Neural crest cell (in vitro differentiated cells): ENCODE measurements at places on chromosomes 2 and 18. TPM values are rescaled to one million over a fixed set of nuclear protein-coding genes. Genes with fewer than 3 reads are reported as not detected.

The ST6GAL2 gene
- 8.1 and 9.7 TPM in 2 replicates for total RNA-seq

The OTOF gene
- 0.07 and 0.19 TPM in 2 replicates for total RNA-seq

The CEP76 gene
- 11.2 and 15.4 TPM in 2 replicates for total RNA-seq

The SOX11 gene
- 197 and 201 TPM in 2 replicates for total RNA-seq

The SERPINB3 gene
- total RNA-seq, result not detected in 2 replicates

The PRSS56 gene
- 52.4 and 54.2 TPM in 2 replicates for total RNA-seq

The SPATA3 gene
- total RNA-seq, result not detected in 2 replicates

The MAL gene
- 0.48 and 0.65 TPM in 2 replicates for total RNA-seq

The CCDC85A gene
- total RNA-seq, result 0.16 and 0.19 TPM in 2 replicates

DNA sequence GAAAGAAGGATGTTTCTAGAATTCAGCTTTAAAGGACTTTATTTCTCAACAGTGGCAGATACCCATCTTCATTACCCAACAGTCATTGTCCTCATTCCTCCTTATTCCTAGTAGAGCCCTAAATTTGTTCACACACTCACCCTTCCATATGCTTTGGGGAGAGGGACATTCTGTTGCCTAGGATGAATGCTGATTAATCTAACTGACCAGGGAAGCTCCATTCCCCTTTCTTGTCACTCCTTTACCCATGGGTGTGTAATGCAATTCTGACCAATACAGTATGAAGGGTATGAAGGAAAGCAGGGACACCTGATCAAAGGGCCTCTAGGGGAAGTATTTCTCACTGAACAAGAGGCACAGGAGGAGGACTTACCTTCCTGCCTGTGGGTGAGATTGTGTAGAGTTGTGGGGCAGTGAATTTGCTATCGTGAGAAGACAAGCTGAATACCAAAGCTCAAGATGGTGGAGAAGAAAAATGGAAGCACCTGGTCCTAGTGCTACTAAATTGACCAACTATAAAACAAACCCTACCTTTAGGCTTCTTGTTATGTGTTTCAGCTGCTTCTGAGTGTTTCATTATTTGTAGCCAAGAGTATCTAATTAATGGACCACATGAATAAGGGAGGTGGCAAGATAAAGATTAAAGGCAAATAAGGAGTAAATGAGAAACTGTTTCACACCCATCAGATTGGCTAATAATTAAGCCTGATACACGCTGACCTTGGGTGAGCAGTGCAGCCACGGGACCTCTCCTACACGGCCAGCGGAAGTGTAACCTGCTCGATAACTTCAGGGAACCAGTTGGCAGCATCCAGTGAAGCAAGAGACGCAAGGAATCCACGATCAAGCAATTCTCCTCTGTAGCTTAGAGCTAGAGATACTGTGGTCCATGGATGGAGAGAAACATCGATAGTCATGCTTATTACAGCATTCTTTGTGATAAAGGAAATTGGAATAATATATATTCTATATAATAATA lies 202.3 kb downstream of the MYCN start:
- no peak overlapping the region for H3K27ac ChIP-seq
- peaks cover 3% of the 10 kb centered on the region for H3K36me3 ChIP-seq
- peak overlapping the region; percentile 50 for H3K4me3 ChIP-seq
- peaks cover 23% of the 10 kb centered on the region for H3K4me1 ChIP-seq

GRCh38 chr18:76553715-76554546 lies 58.9 kb upstream of the ZNF516 start:
- H3K4me3 ChIP-seq, result no peak overlapping the region
- peaks cover 2% of the 10 kb centered on the region for H3K4me1 ChIP-seq
- no peak for DNase-seq
- peaks cover 3% of the 10 kb centered on the region for H3K36me3 ChIP-seq

DNA sequence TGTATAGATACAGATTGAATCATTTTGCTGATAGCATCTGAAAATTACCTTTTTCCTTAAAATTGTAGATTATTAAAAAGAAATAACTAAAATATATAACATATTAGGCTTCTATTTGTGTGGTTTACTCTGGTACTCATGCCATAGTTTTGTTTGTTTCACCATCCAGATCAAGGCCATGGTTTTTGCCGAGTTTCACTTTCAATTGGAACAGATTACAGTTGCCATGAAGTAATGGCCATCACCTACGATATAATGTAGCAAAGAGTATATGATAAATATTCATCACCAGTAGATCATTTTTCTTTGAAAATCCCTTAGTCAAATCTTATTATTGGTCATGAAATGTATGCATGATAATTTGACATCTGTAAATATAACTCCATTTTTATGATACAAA lies 11.9 kb upstream of the DNAH7 start:
- no peak for DNase-seq
- H3K4me1 ChIP-seq, result no peaks in the 10 kb centered on the region
- H3K4me3 ChIP-seq, result no peak overlapping the region
- H3K36me3 ChIP-seq, result peaks cover 8% of the 10 kb centered on the region
- no peaks in the 10 kb centered on the region for H3K27me3 ChIP-seq

GRCh38 chr2:33444967-33445366 lies 31.5 kb upstream of the RASGRP3 start:
- DNase-seq, result no peak
- H3K4me3 ChIP-seq, result no peak overlapping the region
- no peaks in the 10 kb centered on the region for H3K4me1 ChIP-seq

DNA sequence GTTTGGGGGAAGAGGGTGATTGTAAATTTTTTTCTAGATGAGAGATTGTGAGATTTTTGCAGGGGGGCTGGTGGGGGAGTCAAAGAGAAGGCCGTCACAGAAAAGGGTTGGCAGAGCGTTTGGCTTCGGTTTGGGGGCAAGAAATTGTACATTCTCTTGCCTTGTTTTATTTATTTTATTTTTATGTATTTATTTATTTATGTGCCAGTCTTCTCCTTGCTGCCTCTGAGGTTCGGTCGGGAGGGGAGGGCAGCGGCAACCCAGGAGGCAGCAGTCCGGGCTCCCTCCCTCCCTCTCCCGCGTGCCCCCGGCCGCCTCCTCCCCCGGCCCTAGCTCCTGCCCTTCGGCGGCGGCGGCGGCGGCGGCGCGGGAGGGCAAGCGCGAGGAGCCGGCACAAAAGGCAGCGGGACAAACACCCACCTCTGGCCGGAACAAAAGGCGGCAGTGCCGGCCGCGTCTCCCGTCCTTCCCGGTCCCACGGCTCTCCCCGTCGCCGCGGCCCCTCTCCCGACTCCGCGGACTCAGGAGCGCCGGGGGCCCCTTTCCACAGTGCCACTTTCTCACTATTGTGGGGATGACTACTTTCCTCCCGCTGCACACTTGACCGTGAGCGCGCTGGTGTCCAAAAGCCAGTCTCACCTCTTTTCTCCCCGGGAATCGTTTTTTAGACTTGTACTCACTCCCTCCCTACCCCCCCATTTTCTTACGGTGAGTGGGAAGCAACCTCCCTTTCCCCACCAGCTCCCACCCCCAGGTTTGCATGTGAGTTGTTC lies 1.2 kb downstream of the BCL11A start:
- peaks cover 43% of the 10 kb centered on the region for H3K4me1 ChIP-seq
- H3K27me3 ChIP-seq, result peaks cover 97% of the 10 kb centered on the region
- no peaks in the 10 kb centered on the region for H3K36me3 ChIP-seq
- no peak overlapping the region for H3K27ac ChIP-seq
- no peak for DNase-seq

- H3K36me3 ChIP-seq, result no peaks in the 10 kb centered on the region
- H3K4me1 ChIP-seq, result peaks cover 6% of the 10 kb centered on the region
- no peak for DNase-seq
- no peak overlapping the region for H3K27ac ChIP-seq
Observed at GRCh38 chr2:238975408-238975807, 127.5 kb downstream of the TWIST2 start.

GRCh38 chr2:220015576-220015975 lies 388.1 kb downstream of the SLC4A3 start:
- H3K4me3 ChIP-seq, result no peak overlapping the region
- peaks cover 7% of the 10 kb centered on the region for H3K4me1 ChIP-seq
- no peaks in the 10 kb centered on the region for H3K27me3 ChIP-seq
- no peak for DNase-seq

DNA sequence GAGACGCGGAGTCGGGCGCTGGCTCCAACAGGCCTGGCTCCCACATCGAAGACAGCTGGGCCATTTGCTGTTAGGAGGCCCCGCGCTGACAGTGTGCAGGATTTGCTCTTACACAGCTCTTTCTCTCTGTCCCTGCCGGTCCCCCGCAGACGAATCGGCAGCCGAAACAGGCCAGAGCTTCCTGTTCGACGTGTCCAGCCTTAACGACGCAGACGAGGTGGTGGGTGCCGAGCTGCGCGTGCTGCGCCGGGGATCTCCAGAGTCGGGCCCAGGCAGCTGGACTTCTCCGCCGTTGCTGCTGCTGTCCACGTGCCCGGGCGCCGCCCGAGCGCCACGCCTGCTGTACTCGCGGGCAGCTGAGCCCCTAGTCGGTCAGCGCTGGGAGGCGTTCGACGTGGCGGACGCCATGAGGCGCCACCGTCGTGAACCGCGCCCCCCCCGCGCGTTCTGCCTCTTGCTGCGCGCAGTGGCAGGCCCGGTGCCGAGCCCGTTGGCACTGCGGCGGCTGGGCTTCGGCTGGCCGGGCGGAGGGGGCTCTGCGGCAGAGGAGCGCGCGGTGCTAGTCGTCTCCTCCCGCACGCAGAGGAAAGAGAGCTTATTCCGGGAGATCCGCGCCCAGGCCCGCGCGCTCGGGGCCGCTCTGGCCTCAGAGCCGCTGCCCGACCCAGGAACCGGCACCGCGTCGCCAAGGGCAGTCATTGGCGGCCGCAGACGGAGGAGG lies 3.5 kb downstream of the GDF7 start:
- no peaks in the 10 kb centered on the region for H3K36me3 ChIP-seq
- no peak overlapping the region for H3K27ac ChIP-seq
- H3K4me1 ChIP-seq, result peaks cover 13% of the 10 kb centered on the region
- H3K4me3 ChIP-seq, result no peak overlapping the region
- DNase-seq, result no peak

DNA sequence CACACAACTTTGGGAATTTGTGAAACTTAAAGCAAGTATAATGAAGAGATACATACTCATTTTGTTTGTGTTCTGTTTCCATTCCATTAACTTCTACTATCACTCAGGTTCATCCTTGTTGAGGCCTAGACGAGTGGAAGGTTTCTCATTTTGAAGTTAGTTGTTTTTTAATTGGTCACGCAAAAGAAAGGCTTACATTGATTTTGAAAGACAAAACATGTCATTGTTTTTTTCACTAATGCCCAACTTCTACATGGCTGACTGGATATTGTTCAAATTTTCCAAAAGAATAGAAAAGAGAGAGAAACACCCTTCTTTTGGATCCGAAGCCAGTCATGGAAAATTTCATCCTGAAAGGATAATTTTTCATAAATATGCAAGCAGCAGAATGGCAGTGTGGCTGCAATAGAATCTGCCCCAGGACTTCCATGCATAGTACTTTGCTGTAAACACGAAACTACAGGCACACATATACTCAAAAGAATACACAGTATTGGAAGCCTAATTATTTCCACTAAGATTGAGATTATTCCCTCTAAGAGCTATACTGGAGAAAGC lies 27.4 kb downstream of the PRKCE start:
- H3K27ac ChIP-seq, result no peak overlapping the region
- H3K27me3 ChIP-seq, result no peaks in the 10 kb centered on the region
- no peak for DNase-seq
- H3K4me1 ChIP-seq, result peaks cover 22% of the 10 kb centered on the region

- H3K27ac ChIP-seq, result no peak overlapping the region
- peaks cover 3% of the 10 kb centered on the region for H3K27me3 ChIP-seq
- H3K36me3 ChIP-seq, result no peaks in the 10 kb centered on the region
- no peak overlapping the region for H3K4me3 ChIP-seq
- H3K4me1 ChIP-seq, result no peaks in the 10 kb centered on the region
Observed at GRCh38 chr2:68800027-68800401, 65.4 kb downstream of the ARHGAP25 start.

GRCh38 chr18:31097666-31098065 lies 4.6 kb downstream of the DSC2 start:
- H3K4me3 ChIP-seq, result no peak overlapping the region
- DNase-seq, result no peak
- H3K27me3 ChIP-seq, result peaks cover 23% of the 10 kb centered on the region
- H3K27ac ChIP-seq, result no peak overlapping the region
- peaks cover 24% of the 10 kb centered on the region for H3K4me1 ChIP-seq

DNA sequence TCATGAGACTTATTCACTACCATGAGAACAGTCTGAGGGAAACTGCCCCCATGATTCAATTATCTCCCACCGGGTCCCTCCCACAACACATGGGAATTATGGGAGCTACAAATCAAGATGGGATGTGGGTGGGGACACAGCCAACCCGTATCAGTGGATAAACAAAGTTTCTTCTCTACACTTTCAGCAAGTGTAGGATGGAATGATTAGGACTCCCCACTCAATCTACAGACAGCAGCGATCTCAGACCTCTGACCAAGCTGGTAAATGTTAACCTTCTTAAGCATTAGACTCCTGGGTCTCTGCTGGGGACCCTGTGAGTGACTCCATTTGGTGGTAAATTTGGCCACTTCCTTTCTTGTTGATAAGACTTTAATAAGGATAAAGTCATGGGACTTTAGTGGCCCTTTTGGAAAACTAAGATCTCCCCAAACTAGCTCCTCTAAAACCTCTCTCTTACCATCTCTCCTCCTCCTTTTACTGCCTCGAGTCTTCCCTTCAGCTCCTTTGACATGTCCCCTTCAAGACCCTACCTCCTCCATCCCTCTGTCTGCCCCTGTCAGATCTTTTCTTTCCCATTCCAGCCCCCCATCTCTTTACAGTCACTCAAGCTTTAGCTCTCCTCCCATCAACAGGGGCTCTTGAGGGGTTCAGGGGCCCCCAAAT lies 71.9 kb downstream of the MYL12B start:
- H3K27ac ChIP-seq, result no peak overlapping the region
- H3K27me3 ChIP-seq, result no peaks in the 10 kb centered on the region
- no peak overlapping the region for H3K4me3 ChIP-seq
- no peaks in the 10 kb centered on the region for H3K36me3 ChIP-seq
- no peak for DNase-seq
- peaks cover 4% of the 10 kb centered on the region for H3K4me1 ChIP-seq

DNA sequence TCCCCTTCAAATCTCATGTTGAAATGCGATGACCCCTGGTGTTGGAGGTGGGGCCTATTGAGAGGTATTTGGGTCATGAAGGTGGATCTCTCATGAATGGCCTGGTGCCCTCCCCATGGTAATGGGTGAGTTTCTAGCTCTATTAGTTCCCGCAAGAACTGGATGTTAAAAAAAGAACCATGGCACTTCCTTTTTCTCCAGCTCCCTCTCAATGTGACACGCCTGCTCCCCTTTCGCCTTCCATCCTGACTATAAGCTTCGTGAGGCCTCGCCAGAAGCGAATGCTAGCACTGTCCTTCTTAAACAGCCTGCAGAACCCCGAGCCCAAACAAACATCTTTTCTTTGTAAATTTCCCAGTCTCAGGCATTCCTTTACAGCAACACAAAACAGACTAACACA lies 303.2 kb upstream of the REV1 start:
- H3K4me3 ChIP-seq, result no peak overlapping the region
- peaks cover 23% of the 10 kb centered on the region for H3K36me3 ChIP-seq
- H3K27ac ChIP-seq, result no peak overlapping the region
- no peak for DNase-seq
- H3K4me1 ChIP-seq, result no peaks in the 10 kb centered on the region
- H3K27me3 ChIP-seq, result no peaks in the 10 kb centered on the region

DNA sequence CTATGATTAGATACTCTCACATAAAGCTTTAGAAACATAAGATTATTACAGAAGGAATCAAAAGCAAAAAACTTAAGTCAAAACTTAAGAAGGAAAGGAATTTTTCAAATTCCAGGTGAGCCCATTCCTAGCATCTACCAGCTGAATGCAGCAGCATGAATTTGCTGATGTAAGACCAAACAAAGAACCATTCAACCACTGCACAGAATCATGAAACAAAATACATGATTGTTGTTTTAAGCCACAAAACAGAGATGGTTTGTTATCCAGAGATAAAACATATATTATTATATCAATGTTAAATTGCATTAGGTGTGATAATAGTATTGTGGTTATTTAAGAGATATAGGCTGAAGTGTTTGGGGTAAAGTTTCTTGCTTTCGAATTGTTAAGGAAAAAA lies 29.0 kb downstream of the PIGN start:
- no peak for DNase-seq
- H3K4me1 ChIP-seq, result peaks cover 4% of the 10 kb centered on the region
- H3K36me3 ChIP-seq, result peaks cover 6% of the 10 kb centered on the region
- no peaks in the 10 kb centered on the region for H3K27me3 ChIP-seq
- H3K4me3 ChIP-seq, result no peak overlapping the region
